ENCODE measurements at places on chromosomes 16 and 17.

GRCh38 chr17:521183-521525 lies 168.5 kb upstream of the RPH3AL start:
- no peak for DNase-seq

GRCh38 chr16:87057211-87057881 lies 259.8 kb downstream of the C16orf95 start:
- no peak for DNase-seq

DNA sequence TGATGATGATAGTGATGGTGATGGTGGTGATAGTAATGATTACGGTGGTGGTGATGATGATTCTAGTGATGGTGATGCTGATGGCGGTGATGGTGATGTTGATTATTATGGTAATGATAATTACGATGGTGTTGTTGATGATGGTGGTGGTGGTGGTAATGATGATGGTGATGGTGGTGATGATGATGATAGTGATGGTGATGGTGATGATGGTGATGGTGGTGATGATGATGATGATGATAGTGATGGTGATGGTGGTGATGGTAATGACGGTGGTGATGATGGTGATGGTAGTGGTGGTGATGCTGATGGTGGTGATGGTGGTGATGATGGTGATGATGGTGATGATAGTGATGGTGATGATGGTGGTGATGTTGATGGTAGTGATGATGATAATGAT lies 370.0 kb downstream of the CDH13 start:
- DNase-seq = no peak

- peak; percentile 43 for DNase-seq
Observed at GRCh38 chr17:73645050-73645871, 1.0 kb upstream of the SDK2 start.

GRCh38 chr17:48542114-48542656 lies 2.7 kb downstream of the HOXB2 start:
- no peak for DNase-seq

Measured in Peyer's patch (tissue), 4 donors.